ENCODE measurements at places on chromosomes 1 and 21.

DNA sequence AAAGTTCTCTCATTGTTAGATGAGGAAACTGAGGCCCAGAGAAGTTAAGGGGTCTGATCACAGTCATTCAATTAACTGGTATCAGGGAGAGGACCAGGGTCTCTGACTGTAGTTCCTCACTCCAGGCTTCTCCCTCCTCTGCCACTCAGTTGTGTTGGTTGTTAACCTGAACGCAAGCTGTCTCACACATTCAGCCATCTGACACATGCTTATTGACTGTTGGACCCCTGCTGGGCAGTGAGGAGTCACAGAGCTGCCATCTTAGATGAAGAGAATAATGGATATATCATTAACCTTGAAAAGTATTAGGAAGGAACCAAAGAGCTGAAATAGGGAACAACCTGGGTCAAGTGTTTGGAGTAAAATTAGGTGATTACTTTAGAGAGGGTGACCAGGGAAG is 194.8 kb downstream of the ZZZ3 start:
- no peak for DNase-seq

- no peak for DNase-seq
Measured at GRCh38 chr1:151846686-151847237, 6.8 kb downstream of the THEM5 start.

GRCh38 chr1:31381394-31382294 is 8.8 kb upstream of the FABP3 start:
- DNase-seq, result no peak

- DNase-seq, result no peak
Measured at GRCh38 chr1:160885042-160885441, at the start of gene ITLN1. Gene ITLN1 (minus strand): TSS chr1:160885180. CDS start chr1:160884877, 303 bp downstream.

DNA sequence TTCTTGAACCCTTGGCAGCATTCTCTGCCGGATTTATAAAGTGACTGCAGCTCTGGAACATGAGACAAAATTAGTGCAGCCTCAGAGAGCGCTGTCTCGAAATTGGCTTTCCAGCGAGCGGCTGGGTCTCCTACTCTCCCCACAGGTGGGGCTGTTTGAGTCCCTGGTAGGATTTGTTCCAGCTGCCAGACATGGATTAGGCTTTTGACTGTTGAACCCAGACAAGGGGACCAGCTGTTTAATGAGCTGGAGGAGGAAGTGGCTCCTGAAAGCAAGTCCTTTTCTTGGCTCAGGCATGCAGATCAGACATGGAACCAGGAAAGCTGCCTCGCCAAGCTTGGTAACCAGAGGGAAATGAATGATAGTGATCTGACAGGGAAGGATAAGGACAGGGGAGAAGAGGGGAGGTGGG is 69.6 kb downstream of the UBIAD1 start:
- DNase-seq, result no peak

- no peak for DNase-seq
Measured at GRCh38 chr1:156437037-156437867, 63.3 kb downstream of the MEF2D start.

DNA sequence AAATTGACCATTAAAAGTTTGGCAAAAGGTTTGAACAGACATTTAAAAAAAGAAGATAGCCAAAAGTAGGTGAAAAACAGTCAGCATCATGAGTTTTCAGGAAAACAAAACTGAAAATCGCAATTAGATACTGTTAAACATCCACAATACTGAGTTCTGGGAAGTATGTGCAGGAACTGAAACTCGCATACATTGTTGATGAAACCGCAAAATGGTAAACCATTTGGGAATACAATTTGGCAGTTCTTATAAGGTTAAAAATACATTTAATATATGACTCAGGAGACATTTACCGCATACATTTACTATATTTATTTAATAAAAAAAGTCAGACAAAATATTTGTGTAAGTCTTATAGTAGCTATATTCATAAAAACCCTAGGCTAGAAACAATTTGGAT is 393.2 kb downstream of the COL11A1 start:
- DNase-seq, result no peak

GRCh38 chr1:51569284-51570062 is 47.4 kb upstream of the OSBPL9 start:
- DNase-seq, result no peak

GRCh38 chr1:235054466-235054865 is 74.2 kb downstream of the TOMM20 start:
- no peak for DNase-seq

Data from neural crest cell (in vitro differentiated cells).